NCI-H2171 (cell line): ENCODE measurements at places on chromosomes 12 and 14.

DNA sequence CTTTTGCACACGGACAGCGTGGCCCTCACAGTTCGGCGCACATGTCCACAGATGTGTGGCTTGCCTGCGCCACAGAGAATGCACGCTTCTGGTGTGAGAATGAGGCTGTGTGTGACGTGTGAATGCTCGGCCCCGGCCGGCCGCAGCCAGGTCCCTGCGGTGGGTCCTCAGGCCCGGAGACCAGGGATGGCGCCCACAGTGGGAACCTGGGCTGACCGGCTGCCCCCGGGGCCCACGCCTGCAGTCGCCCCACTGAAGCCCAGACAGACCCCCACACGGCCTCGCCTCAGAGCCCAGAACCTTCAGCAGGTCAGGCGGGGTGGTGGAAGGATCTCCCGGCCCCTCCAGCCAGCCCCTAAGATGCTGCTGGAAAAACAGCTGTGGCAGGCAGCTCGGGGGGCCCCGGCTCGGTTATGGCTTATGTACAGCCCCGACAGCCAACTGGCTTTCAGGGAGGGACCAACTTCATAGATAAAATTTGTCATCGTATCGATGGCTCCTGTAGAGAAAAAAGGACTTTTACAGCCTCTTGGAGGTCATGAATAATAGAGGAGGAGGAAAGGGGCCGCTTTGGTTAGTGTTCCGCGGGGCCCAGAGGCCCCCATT, 4.5 kb upstream of the C14orf180 start:
- DNase-seq, result no peak

DNA sequence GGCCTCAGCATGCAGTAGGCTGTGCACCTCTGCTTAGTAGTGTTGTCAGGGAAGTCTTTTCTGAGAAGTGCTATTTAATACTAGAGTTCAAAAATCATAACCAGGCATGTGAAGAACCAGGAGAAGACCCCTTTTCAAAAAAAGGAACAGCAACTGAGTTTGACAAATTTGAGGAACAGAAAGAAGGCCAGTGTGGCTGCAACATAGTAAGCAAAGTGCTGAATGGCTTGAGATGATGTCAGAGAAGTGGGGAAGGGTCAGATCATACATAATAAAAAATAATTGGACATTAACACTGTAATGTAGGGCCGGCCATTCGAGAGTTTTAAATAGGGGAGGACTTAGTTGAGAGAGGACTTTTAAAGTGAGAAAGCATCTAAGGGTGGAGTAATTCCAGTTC, 11.1 kb upstream of the CNTN1 start:
- no peak for DNase-seq

DNA sequence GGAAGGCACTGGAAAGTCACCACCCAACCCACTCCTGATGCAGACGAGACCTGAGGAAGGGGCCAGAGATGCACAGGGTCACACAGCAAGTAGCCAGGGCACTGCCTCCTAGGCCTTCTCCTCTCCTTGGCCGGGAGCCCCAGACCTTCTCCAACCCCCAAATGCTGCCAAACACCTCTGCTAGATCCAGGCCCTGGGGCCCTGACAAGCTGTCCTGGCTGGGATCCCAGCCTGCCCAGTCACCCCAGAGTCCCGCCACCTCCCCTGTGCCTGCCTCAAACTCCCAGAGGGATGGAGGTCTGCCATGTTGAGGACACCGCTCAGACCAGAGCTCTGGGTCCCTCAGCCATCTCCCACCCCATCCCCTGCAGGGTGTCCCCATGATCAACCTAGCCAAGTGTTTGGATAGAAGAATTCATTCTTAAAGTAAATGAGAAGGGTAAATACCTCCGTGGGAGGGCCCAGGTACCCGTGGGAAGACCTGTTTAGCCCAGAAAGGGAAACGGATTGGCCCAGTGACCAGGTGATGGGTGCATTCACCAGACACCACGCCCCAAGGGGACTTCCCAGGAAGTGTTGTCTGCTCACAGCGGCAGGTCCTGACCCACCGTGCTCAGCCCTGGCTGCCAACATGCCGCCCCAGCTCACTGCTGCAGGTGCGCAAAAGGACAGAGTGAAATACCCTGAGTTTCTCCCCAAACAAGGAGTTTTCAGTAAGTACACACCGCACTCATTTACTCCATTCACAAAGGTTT, 4.6 kb upstream of the DIO3 start:
- DNase-seq, result no peak

DNA sequence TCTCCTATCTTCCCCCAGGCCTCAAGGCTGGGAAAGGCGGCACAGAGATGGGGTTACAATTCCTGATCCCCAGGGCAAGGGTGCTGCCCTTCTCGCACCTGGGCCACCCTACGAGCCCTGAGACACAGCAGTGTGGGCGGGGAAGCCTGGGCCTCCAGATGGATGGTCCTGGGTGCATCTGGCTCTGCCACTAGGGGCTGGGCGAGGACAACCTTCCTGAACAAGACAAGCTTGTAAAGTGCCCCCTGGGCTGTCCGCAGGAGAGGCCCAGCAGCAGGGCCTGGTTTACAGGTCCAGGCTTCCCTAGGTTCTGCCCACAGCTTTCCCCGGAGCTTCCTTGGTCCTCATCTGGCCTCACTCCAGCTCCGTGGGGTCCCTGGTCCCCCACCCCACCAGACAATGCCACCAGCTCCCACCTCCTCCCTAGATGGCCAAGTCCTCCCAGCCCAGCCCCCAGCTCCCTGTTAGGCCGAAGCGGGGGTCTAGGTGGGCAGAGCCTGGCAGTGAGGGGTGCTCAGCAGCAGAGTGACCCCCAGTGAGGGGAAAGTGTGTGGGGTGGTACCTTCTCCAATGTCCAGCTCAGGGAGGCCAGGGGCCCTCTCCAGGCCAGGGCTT, 8.9 kb downstream of the ARL6IP4 start:
- no peak for DNase-seq

GRCh38 chr12:123075087-123075645, 75.7 kb downstream of the PITPNM2 start:
- DNase-seq, result no peak
